Stimulated activated CD4-positive, alpha-beta T cell treated with anti-CD3 and anti-CD28 coated beads, Interleukin-12 subunit alpha, Interleukin-12 subunit beta, amount 100 ng/mL, for 48 hours (primary cell): ENCODE measurements at places on chromosomes 12 and 14.

DNA sequence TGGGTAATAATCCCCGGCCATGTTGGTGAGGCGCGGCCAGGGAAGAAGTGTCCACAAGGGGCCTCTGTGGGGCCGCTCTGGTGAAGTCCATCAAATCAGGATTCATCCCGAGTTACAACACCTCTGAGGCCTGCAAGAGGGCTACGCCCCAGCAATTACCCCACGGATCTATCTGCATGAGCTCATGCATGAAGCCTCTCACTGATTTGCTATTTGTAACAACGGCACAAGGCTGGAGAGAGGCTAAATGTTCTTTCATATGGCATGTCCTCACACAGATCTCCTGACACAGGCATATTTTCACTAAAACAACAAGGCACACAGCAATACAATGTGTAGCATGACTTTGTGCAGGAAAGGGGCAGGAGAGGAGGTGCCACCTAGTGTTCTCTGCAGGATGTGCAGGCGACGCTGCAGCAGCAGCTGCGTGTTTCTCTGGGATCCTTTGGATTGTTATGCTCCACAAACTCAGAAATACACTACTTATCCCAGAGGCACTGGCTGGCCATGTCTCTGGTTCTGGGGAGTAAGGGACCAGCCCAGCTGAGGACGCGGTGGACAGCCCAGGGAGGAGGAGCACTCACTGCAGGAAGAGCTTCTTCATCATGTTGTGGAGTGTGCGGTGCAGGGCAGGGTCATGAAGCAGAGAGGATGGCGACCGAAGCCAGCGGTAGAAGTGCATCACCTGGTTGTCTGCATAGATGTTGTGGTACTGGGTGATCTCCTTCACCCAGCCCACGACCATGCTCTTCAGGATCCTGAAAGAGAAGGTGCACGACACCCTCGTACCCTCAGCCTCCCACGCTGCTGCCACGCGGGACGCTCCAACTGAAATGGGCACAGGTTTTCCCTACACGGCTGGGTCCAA lies 20.2 kb downstream of the P2RX2 start:
- no peak for DNase-seq

DNA sequence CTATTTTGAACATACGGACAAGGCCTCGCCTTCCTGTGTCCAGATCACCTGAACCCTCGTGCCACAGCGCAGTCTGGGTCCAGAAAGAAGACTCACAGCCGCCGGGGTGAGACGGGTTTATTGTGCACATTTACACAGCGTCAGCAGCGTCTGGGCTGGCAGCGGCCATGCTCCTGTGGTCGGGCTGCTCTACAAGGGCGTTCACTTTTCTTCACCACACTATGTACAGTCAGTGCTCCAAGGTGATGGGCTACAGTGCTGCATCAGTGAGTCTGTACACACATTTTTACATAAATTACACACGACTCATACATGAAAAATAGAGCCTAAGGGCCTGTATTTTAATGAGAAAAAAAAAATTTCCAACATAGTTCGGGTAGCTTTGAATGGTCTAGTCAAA lies 18.0 kb downstream of the ZFYVE21 start:
- DNase-seq: no peak

- no peak for DNase-seq
Observed at GRCh38 chr12:69529021-69529420, 56.2 kb upstream of the CCT2 start.

- no peak for DNase-seq
Observed at GRCh38 chr12:47942614-47943225, 20.7 kb upstream of the TMEM106C start.

DNA sequence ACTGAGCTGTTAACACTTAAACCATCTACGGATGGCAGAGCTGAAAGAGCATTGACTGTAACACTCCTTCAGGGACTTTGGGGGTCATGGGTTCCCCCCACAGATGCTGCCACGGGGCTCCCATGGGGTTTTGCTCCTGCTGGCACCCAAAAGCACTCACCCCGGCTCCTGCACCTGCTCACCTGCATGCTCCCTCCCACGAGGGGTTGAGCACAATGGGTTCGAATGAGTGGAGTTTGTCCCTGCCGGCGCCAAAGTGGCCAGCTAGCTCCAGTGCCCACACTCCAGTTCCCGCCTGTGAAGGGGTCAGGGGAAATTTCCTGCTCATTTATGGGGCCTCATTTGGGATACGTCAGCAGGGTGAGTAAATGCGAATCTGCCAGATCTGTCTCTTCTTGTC lies 40.7 kb downstream of the TNFAIP2 start:
- DNase-seq: no peak

DNA sequence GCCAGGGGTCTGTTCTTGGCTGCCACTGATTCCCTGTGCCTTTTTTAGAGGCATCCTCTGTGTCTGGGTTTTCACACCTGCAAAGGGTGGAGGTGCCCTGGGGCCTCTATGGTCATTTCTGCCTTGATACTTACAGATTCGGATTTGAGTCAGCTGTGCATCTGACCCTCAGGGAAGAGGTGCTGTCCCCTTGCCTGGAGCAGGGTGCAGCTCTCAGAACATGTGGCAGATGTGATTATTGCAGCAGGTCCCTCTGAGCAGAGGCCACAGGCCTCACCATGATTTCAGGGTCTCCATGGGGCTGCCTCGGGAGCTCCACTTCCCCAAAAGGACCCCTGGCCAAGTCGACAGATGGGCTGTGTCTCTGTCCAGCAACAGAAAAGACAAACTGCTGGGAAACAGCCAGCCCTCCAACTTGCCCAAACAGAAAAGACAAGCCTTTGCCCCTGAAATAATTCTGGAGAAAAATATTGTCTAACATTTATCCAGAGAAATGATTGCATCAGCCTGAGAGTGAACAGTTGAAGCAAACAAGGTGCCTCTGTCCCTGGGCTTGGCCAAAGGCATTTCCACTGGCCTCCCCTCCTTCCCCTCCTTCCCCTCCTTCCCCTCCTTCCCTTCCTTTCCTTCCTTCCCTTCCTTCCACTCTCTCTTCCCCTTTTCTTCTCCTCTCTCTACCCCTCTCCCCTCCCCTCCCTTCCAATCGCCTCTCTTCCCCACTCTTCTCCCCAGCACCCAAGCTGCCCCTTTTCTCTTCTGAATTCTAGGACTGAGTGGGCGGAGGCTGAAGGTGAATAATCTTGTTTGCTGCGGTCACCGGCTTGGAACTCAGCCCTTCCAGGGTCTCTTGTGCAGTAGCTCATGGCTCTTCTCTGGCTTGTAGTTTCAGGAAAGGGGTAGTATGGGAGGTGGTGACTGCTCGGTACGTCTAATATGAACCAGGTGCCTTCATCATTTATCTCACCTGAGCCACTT lies 676 bp downstream of the SERPINA3 start:
- DNase-seq: no peak

GRCh38 chr12:40618636-40619035 lies 73.6 kb upstream of the CNTN1 start:
- DNase-seq: no peak

DNA sequence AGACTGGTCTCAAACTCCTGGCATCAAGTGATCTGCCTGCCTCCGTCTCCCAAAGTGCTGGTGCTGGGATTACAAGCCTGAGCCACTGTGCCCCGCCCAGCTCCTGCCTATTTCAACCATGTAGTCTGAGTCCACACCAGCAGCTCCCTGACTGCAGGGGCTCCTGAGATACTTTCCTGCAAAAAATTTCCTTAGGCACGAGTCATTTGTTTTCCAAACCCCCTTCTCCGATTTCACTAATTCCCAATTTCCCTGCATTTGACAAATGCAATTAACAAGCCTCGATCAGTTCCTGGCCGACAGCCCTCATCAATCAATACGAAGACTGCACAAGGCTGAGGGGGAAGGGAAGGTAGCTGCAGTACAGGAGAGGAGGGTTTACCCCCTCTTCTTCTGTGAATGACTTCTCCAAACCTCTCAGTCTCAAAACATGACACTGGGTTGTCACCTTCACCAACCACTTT lies 10.1 kb downstream of the PSMB5 start:
- no peak for DNase-seq

GRCh38 chr14:54343272-54344121 lies 53.3 kb upstream of the CDKN3 start:
- no peak for DNase-seq

DNA sequence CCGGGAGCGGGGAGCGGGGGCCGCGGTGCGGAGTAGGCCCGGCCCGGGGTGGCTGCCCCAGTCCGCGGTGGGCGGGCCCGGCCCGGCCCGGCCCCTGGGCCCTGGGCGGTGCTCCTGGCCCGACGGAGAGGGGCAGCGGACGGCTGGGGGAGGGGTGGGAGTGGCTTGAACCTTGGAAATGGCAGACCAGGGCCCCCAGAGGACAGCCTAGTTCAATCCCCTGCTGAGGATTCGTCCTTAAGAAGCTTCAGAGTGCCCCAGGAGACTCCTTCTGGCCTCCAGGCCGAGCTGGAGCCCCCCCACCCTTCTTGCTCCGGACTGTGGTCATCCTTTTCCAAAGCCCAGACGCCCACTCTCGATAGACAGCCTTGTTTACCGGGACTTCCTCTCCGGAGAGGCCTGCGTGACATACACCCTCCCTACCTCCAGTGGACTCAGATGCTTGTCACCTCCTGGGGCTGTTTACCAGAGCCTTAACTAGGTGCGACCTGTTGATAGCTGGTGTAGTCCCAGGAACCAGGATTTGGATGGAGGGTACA lies 458 bp downstream of the KHNYN start:
- peak; percentile 57 for DNase-seq

DNA sequence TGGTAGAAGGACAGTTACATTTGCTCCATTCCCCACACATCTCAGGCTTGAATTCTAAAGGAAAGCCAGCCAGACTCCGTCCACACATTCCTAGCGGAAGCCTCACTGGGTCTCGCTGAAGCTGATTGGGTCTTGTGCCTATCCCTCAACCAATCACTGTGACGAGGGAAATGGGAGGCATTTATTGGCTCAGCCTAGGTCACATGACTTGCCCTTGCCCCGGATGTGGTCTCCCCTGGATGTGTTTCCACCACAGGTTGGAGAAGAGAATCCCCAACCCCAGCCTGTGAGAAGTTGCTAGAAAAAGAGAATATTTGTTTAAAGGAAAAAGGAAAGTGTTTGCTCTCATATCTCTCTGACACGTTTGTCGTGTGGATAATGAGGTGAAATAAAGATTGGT lies 93.4 kb downstream of the C12orf75 start:
- DNase-seq: no peak

- no peak for DNase-seq
Observed at GRCh38 chr12:116365606-116366455, 88.3 kb upstream of the MED13L start.

GRCh38 chr12:27064397-27065342 lies 17.7 kb downstream of the C12orf71 start:
- no peak for DNase-seq

DNA sequence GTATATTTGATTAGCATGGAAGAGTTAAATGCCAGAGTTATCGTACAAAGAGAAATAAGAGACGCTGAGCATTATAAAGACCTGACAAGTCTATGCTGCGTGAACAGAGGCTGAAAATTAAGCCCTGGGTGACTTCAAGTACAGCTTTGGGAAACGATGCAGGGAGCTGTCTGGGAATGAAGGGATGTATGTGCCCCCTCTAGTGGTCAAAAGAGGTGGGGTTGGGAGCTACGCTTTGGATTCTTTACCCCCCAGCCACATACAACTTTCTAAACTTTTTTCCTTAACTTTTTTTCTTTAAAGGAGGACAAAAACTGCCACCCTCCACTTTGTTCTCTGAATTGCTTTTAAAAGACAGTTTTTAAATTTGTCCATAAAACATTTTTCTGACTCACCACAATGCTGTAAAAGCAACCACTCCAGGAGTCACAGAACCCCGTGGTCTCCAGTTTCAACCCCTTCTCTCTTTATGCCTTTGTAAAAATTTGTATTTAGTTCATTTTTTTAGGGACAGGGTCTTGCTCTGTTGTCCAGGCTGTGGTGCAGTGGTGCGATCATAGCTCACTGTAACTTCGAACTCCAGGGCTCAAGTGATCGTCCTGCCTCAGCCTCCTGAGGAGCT lies 59.4 kb downstream of the ZNF664 start:
- DNase-seq: no peak

DNA sequence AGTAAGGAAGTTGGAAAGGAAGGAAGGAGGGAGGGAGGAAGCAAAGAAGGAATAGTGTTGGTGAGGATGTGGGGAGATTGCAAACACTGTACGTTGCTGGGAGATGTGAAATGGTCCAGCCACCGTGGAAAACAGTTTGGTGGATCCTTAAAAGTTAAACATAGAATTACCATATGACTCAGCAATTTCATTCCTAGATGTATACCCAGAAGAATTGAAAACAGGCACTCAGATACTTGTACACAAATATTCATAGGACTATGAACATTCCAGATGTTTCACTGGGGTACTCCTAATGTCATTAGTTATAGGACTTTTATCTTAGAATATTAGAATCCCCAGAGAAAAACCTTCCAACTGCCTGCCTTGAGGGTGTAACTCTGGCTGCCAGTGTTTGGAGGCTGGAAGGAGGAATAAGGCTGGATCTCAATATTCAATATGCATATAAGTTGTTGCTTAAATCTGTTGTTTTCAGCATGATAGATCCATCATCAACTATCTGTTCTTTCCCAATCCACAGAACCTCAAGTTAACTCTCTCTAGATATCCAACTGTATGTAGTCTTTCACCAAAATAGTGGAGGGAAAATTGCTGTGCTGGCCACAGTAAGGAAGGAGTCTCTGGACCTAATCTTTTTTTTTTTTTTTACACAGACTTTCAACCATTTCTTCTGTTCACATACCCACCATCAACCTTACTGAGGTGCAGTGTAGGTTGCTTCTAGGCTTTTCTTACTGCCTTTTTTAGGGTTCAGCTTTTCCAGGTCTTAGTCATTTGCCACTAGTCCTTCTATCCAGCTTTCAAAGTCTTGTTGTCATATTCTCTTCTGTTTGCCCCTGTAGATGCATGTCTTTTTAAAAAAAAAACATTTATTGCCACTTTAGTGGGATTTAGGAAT lies 94.5 kb downstream of the DNAI7 start:
- no peak for DNase-seq

- no peak for DNase-seq
Observed at GRCh38 chr14:61533513-61534255, 161.6 kb upstream of the HIF1A start.

- no peak for DNase-seq
Observed at GRCh38 chr14:70640938-70641547, 673 bp upstream of the TTC9 start.

DNA sequence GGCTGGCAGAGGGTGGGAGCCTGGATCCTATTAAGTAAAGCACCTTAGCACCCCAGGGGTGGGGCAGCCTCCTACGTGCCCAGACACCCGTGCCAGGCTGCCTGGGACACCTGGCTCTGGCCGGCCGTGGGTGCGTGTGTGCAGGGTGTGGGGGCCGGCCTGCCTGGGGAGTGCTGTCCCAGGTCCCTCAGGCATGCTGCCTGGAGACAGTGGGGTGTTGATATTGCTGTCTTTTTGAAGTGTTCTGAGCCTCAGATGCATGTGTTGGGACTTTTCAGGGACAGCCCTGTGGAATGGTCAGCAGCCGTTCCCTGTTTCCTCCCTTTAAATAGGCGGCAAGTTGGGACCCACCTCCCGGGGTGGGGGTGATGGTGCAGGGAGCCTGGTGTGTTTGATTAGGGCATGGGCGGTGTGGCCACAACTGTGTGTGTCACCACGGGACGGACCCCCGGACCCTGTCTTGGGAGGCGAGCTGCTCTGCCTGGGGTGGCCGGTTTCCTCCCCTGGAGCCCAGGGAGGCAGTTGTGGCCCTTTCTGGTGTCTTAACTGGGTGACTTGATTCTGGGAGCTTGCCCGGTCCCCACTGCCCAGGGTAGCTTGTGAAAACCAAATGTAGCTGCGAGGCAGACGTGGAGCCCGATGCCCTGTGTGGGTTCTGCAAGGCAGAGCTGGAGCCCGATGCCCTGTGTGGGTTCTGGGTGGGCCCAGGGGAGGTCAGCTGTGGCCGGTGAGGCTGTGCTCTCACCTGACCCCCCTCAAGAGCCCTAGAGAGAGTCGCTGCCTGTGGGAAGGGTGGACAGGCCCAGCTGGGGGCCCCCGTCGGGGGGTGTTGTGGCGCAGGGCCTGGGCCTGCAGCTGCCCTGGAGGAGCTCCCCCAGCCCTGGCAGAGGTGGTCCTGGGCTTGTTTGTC lies 8.2 kb downstream of the ULK1 start:
- no peak for DNase-seq
